Activated naive CD8-positive, alpha-beta T cell treated with anti-CD3 and anti-CD28 coated beads, Interleukin-2, amount 10 ng/mL, durations not matched to agents 7 days and 5 days (primary cell): ENCODE measurements at places on chromosomes 7 and 10. TPM values are rescaled to one million over a fixed set of nuclear protein-coding genes. Genes with fewer than 3 reads are reported as not detected.

DNA sequence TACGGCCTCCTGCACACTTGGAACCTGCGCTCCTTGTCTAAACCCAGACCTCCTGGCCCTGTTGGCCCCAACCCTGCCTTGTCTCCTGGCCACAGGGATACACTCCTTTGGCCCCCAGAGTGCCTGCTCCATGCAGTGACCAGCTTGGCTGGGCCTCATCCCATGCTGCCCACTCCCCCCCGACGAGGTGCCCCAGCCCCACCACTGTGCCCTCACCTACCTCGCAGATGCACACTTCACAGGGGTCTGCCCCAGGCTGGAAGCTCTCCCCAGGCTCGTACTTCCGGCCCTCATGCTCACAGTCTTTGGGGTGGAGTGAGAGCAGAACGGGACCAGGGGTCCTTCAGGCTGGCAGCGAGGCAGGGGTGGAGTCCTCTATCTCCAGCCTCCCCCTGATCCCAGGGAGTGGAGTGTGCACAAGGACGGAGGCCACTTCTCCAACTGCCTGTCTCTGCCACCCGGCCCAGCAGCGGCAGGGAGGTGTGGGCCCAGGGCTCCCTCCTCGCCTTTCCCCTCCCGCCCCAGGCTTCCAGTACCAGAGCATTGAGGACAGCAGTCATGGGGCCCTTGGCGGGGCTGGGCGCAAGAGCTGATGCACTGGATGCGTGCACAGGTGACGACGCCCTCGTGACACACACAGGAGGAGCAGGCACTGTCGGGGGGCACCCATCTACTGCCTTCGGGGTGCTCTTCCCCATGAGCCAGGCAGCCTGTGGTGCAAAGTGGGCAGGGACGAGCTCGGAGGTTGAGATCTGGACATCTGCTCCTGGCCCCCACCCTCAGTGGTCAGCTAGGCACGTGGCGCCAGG lies 22.1 kb downstream of the ATP6V1F start:
- no peaks in the 10 kb centered on the region for H3K27me3 ChIP-seq
- DNase-seq, result peak; percentile 26
- no peak overlapping the region for H3K4me3 ChIP-seq
- no peaks in the 10 kb centered on the region for H3K36me3 ChIP-seq

DNA sequence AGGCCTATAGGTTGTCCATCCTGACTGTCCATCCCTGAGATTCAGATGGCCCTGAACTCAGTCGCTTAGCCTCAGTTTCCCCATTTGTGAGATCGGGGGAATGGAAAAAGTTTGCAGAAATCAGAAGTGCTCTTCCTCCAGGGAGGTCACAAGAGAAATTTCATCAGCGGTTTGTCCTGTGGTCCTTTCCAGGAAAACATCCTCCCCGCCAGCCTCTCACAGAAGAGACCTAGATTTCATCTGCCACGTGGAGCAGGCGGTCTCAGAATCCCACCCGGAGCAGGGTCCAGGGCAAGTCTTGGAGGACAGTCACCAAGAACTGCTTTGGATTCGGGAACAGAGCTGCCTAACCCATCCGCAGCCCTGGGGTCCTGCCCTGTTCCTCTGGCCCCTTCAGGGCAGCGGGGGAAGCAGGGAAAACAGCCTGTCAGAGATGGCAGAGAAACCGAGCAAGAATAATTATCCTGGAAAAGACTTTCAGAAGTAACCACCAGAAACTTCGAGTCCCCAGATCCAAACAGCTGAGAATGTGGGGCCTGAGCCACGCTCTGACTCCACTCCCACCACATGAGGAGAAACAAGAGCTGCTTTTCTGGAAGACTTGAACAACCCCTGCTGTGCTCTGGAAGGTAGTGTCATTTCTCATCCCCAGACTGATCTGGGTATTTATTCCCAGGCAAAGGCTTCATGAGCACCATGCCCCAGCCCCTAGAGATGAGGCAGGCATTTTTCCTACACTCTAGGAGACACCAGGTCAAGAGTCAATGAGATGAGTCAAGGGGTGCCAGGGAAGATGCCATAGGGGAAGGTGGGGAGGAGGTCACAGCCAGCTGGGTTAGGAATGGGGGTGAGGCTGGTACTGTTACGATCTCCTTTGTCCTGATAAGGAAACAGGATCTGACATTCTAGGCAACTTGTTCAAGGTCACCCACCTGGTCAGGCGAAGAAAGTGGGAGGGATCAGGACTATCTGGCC lies 1.1 kb upstream of the TNS3 start:
- no peak for DNase-seq
- H3K27me3 ChIP-seq, result peaks cover 35% of the 10 kb centered on the region
- H3K27ac ChIP-seq, result no peak overlapping the region

GRCh38 chr10:86651631-86652331 lies 2.6 kb upstream of the OPN4 start:
- no peaks in the 10 kb centered on the region for H3K36me3 ChIP-seq
- DNase-seq, result peak; percentile 17
- no peak overlapping the region for H3K27ac ChIP-seq

DNA sequence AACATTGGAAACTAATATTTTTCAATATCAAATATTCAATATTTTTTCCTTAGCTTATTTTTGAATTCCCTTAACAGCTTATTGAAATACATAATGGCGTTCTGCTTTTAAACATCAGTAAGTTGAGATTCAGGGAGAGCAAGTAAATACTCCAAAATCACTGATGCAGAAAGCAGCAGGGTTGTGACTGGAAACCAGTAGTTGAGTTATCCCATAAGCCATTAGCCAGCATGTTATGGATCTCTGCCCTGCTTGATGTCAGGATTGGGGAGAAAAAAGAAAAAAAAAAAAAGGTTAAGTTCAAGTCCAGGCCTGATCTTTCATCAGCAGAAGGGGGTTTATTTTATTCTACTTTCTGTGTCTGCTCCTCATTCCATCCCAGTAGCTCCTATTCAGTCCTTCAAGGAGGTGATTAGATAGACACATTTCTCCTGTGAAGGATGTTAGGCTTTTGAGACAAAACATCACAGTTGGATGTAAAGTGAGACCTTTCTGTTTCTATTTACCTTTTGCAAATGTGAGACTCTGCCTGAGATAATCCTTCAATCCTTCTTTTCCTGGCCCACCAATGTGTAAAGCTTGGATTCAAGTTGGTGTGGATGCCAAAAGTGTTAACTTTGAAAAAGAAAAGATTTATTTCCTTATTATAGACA lies 110.9 kb upstream of the HDAC9 start:
- H3K4me1 ChIP-seq, result no peaks in the 10 kb centered on the region
- no peak overlapping the region for H3K4me3 ChIP-seq
- no peak for DNase-seq
- H3K27ac ChIP-seq, result no peak overlapping the region

DNA sequence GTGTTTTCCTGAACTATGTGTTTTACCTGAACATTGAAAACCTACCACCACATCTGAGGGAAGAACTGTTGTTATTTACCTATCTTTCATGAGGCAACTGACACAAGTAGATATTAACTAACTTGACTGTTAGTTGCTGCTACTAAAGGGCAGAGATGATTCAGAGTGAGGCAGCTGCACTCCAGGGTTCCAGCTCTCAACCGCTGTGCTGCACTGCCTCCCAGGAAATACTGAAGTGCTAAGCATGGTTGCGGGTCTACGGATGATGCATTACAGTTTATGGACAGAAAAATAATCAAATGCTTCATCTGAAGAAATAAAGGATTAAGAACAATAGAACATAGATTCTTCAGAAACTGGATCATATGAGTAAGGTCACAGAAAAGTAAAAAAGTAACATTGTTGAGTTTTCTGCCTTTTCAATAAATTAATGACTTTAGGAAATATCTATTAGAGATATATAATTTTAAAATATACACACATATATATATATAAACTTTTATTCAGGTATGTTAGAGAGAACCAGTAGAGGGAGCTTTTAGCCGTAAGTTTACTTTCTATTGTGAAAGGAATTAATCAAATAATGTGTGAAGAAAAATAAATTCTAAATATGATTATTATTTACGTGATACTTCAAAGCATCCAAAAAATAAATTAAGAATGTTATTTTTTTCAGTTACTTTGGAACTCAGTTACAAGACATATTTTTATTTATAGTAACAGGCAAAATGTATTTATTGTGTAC lies 620.0 kb downstream of the CNTNAP2 start:
- no peaks in the 10 kb centered on the region for H3K4me1 ChIP-seq
- no peak overlapping the region for H3K27ac ChIP-seq

DNA sequence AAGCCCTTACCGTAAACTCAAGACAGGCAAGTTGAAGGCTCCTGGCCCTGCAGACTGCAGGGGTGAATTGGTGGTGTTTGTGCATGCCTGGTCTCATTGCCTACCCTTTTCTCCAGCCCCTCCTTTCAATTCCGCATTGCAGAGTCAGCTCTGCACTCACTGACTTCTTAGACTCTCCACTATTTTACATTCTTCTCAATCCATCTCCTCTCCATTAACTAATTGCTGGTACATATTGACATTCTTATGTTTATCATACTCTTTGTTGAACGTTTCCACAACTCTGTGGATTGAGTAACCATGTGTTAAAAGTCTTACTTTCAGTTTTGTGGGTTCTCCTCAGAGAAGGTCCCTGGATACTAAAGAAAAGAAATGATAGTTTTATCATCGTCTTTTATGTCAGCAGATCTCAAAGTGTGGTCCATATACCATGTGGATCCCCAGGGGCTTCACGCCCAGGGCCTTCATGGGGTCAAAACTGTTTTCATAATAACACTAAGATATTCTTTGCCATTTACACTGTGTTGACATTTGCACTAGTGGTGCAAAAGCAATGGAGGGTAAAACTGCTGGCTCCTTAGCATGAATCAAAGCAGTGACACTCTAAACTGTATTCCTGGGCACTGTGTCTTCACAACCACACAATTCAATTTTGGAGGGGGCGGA lies 135.4 kb upstream of the FZD1 start:
- DNase-seq, result no peak
- no peak overlapping the region for H3K27ac ChIP-seq
- no peaks in the 10 kb centered on the region for H3K27me3 ChIP-seq
- no peak overlapping the region for H3K4me3 ChIP-seq
- no peaks in the 10 kb centered on the region for H3K4me1 ChIP-seq

- H3K4me1 ChIP-seq, result peaks cover 56% of the 10 kb centered on the region
- no peak overlapping the region for H3K4me3 ChIP-seq
- H3K27me3 ChIP-seq, result no peaks in the 10 kb centered on the region
- DNase-seq, result no peak
These were observed 12.3 kb downstream of the STAMBPL1 start for GRCh38 chr10:88892222-88892967.

- no peaks in the 10 kb centered on the region for H3K4me1 ChIP-seq
- no peak overlapping the region for H3K4me3 ChIP-seq
- H3K36me3 ChIP-seq, result no peaks in the 10 kb centered on the region
- DNase-seq, result no peak
- no peak overlapping the region for H3K27ac ChIP-seq
These were observed 534.5 kb downstream of the TNS3 start for GRCh38 chr7:47047384-47047783.

DNA sequence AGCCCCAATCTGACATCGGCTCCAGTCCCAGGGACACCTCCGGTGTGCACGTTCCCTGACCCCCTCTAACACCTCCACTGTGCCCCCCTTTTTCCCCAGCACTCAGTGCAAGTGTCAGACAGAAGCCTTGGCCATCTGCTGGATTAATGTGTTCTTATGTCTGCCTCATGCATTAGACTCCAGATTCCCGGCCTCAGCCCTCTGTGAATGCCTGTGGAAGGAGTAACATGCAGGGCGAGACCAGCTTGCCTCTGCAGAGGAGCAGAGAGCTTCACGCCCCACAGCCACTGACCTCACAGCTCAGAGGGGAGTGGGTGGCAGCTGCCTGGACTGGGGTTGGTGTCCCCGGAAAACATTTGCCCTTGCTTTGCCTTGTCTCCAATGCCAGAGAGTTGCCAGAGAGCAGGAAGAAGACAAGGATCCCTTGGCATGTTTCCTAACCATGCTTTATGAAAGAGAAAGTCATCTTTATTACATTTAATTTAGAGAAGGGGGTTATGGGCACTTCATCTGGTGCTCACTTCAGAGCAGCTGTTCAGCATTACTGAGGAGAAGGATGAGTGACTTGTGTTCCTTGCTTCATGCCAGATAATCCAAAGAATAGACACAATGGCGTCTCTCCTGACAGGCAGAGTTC lies 91.6 kb upstream of the CXCL12 start:
- H3K27me3 ChIP-seq, result no peaks in the 10 kb centered on the region
- no peak overlapping the region for H3K27ac ChIP-seq
- H3K4me3 ChIP-seq, result no peak overlapping the region
- no peaks in the 10 kb centered on the region for H3K4me1 ChIP-seq
- no peaks in the 10 kb centered on the region for H3K36me3 ChIP-seq

DNA sequence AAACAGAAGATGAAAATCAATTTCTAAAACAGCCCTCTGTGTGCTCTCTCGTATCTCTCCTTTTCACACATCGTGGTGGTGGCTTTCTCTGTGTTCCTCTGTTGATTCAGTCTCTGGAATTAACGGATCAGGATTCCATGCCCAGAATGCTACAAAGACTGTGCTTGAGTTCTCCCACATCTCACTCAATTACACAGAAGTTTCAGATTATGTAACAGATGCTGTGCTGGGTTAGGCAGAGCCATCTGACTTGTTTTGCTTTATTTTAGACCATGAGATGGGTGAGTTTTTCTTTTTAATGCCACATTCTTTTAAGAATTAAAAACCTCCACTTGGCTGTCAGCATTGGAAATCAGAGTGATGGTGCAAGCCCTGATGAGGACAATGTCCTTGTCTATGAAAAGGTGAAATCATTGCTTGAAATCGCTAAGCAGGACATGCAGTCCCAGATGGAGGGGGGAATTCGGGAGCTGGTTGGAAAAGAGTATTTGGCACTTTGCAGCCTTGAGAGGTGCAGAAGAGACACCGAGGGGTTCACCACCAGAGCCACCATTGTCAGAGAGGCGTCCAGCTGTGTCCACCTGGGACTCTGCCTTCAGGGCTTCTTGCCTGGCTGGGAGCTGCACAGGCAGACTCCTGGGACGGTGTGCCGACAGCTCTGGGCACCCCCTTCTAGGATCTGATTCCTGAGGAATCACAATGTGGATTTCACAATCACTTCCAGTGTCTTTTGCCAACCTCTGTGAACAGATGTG lies 80.4 kb downstream of the EGFR start:
- DNase-seq, result no peak
- H3K36me3 ChIP-seq, result no peaks in the 10 kb centered on the region
- no peak overlapping the region for H3K27ac ChIP-seq

DNA sequence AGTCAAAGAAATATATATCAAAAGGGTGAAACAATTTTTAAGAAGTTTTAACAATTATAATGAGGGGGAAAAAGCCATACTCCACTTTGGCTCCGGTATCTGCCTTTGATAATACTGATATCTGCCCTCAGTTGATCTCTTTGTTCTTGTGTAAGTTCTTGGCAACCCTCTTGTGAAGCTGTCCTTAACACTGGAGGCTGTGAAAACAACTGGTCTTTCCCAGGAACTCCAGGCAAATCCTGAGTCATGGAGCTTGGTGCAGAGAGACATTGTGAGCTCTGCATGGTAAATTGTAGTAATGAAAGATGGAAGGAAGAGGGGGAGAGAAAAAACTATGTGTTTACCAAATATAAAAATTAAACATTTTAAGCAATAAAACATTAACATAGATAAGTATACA lies 11.9 kb upstream of the ERVW-1 start:
- DNase-seq, result no peak
- H3K36me3 ChIP-seq, result peaks cover 13% of the 10 kb centered on the region
- no peak overlapping the region for H3K4me3 ChIP-seq

- DNase-seq, result no peak
- H3K4me1 ChIP-seq, result no peaks in the 10 kb centered on the region
- no peaks in the 10 kb centered on the region for H3K36me3 ChIP-seq
- H3K27me3 ChIP-seq, result peaks cover 3% of the 10 kb centered on the region
These were observed 219.1 kb downstream of the SEC23IP start for GRCh38 chr10:120111628-120112027.

The MAT1A gene
- total RNA-seq, result not detected

The PNLIPRP1 gene
- not detected for total RNA-seq

The SND1 gene
- total RNA-seq, result 132 TPM

The SPDYE16 gene
- 0.71 TPM for total RNA-seq

The OR2A12 gene
- total RNA-seq, result not detected

The ANKRD22 gene
- total RNA-seq, result not detected

The RBP3 gene
- total RNA-seq, result not detected
